ENCODE measurements at places on chromosomes 11 and 22.
A peak's percentile ranks its signal among the peaks of the same experiment; 100 is the strongest.

DNA sequence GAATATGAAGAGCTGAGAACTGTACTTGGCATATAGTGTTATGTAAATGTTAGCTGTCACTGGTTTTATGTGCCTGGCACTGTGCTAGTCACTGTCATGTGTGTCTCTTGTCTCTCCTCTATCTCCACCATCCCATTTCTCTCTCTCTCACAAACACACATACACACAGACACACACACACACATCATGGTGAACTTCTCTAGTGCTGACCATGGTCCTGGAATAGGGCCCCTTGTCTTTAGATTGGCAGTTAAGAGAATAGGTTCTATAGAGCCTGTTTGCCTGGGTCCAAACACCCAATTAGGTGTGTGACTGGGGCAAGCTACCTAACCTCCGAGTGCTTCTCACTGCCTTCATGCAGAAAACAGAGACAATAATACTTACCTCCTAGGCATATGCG lies 109.7 kb upstream of the NARS2 start:
- no peak for DNase-seq

DNA sequence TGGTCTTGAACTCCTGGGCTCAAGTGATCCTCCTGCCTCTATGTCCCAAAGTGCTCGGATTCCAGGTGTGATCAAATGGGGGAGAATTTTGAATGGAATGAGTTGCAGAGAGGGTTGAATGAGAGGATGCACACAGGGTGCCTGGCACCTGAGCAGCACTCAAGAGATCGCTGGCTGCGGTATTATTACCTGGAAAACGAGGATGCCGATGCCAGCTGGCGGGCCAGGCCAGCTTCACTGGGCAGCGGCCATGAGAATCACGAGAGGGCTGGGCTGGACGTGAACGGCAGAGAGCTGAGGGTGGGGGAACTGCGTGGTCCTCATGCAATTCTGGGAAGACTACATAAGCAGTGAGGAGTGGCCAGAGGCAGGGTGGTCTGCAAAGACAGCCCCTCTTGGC lies 2.9 kb downstream of the MGAT3 start:
- DNase-seq, result no peak

- DNase-seq, result no peak
Measured at GRCh38 chr11:1563149-1563638, 8.9 kb downstream of the DUSP8 start.

DNA sequence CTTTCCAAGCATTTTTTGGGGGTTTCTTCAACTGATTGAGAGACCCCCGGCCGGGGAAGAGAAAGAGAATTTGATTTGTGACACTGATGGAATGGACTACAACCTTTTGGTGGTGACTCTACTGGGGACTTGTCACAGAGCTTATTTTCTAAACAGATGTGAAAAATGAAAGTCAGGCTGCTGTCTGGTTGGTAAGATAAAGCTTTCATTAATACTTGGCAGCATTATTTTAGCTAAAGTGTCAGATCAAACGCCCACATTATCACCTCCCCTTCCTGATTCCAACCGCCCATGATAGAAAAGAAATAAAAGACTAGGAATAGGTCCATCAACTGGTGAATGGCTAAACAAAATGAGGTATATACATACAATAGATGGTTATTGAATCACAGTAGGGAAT lies 45.6 kb upstream of the EHF start:
- DNase-seq, result peak; percentile 85

- no peak for DNase-seq
Measured at GRCh38 chr22:44571566-44572413, 73.8 kb upstream of the RTL6 start.

GRCh38 chr11:3120071-3120792 lies 44.9 kb downstream of the OSBPL5 start:
- no peak for DNase-seq

DNA sequence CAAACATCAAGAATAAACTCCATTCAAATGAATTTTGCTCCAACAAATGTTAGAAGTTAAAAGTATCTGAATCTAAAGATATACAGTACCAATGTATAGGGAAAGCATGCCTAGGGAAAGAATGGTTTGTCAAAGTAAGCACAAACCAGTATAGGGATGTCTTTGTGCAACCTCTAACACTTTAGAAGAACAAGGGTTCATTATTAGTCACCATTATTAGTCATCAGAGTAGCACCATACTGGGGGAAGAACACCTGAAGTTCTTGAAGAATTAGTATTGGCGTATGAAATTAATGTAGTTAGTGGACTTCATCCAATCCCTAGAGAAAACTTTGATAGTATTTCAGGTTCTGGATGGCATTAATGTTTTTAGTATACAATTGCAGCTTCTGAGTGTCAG lies 943.7 kb downstream of the METTL15 start:
- DNase-seq, result no peak

GRCh38 chr11:111684251-111684650 lies 81.9 kb downstream of the PPP2R1B start:
- no peak for DNase-seq

GRCh38 chr11:26618441-26618840 lies 46.4 kb upstream of the MUC15 start:
- no peak for DNase-seq

DNA sequence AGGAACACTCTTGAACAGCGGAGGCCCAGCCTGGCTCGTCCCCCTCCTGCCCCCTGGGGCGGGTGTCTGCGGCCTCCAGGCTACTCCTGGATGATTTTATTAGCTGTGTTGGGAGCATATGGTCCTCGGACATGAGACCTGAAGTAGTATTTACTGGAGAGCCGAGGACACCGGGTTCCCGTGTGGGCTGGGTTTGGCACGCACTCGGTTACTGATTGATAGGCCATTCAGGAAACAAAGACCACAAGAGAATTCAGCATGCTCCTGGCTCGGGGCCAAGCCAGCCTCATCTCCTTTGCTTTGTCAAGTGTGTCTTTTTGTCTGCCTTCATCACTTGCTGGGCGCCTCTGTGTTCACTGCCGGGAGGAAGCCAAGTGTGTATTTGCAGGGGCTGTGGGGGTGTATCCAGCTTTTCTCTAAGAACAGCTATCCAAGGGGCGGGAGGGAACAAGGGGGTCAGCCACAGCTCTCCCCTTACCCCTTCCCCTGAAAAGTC lies 9.7 kb downstream of the FXYD2 start:
- peak; percentile 65 for DNase-seq

- DNase-seq, result no peak
Measured at GRCh38 chr11:105937738-105938137, 84.3 kb downstream of the MSANTD4 start.

GRCh38 chr11:28877340-28877739 lies 769.2 kb downstream of the METTL15 start:
- no peak for DNase-seq

DNA sequence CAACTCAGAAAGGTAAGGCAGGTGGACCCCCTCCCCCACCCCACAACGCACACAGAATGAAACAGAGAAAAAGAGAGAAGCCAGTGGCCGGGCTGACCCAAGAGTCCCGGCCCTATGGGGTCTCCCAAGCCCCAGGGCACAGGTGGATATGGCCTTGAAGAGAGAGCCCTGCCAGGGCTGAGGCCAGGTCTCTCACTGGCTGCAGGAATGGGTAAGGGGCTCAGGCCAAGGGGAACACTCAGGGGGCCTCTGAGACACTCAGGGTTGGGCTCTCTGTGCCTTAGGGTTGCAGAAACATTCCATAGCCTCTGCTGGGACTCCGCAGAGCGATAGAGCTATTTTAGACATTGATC lies 98.0 kb downstream of the PDE2A start:
- no peak for DNase-seq

DNA sequence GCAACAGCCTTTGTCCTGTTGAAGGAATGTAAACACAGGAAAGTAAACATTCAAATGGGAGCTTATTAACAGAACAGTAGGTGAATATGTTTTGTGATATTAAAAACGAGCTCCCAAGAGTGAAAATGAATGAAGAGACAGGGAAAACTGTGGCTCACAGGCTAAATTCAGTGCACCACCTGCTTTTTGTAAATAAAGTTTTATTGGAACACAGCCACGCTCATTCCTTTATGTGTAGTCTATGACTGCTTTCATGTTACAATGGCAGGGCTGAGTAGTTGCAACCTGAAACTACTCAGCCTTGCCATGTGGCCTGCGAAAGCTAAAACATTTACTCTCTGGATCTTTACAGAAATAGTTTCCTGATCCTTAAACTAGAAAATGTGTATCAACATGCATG lies 136.9 kb downstream of the MYO18B start:
- DNase-seq, result no peak

DNA sequence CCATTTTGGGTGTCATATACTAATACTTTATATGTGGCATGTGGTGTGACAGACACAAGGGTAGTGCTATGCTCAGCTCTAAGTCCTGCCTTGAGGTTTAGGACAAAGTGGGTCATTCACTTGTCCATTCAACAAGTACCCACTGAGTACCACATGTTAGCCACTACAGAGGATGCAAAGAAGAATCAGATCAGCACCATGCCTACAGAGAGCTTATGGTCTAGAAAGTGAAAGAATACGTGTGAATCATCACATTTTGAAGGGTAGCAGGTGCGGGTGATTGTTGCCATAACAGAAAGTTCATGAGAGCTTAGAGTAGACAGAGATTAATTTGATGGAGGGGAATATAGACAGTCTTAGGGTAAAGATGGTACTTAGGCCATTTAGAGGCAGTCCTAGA lies 18.3 kb downstream of the CLMP start:
- DNase-seq, result no peak

DNA sequence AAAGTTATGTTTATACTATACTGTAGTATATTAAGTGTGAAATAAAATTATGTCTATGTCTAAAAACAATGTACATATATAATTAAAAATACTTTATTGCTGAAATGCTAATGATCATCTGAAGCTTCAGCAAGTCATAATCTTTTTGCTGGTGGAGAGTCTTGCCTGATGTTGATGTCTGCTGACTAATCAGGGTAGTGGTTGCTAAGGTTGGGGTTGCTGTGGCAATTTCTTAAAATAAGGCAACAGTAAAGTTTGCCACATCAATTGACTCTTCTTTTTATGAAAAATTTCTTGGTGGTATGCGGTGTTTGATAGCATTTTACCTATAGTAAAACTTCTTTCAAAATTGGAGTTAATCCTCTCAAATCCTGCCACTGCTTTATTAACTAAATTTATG lies 21.4 kb downstream of the INSC start:
- no peak for DNase-seq

DNA sequence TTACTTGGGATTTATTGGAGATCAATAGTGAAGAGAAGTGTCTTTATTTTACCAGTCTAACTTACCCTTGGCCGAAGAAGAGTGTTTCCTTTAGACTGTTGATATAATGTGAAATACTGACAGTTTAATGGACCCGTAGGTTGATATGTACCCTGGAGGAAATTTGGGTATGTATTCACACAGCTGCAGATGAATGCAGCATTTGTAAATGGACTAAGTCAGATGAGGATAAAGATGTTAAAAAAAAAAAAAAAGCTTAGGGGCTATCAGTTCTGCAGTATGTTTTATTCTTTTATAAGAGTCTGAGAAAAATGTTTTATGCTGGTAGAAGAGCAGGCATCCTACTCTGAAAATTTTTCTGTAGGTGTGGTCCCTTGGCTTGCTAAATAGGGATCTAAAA lies 2.7 kb downstream of the REXO2 start:
- no peak for DNase-seq

DNA sequence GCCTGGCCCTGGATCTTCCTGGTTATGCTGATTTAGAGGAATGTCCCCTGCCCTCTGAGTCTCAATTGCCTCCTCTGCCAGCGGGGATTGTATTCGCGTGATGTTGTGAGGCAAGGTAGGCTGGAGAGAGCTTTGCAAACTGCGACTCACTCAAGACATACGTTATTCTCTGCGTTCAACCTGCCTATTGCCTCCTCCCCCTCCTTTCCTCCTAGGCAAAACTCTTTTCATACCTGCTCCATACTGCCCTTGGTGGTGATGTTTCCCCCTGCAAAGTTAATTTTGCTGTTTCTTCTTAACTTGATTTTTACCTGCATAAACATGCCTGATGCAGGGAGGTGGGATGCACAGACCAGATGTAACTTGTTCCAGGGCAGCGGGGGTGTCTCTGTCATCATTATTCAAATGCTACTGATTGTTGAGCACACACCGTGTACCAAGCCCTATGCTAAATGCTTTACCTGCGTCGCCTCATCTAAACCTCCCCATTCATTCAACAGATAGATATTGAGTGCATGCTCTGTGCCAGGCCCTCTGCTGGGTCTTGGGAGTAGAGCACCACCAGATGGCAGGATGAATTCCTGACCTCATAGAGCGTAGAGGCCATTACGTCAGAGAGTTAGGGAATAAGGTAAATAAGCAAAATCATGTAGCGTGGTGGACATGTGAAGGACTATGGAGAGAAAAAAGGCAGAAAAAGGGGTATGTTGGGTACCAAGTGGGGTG lies 29.0 kb downstream of the SGSM1 start:
- DNase-seq, result peak; percentile 45

- no peak for DNase-seq
Measured at GRCh38 chr22:40597526-40598430, 38.7 kb downstream of the MRTFA start.

GRCh38 chr11:101584655-101585054 lies 848 bp upstream of the TRPC6 start:
- no peak for DNase-seq

DNA sequence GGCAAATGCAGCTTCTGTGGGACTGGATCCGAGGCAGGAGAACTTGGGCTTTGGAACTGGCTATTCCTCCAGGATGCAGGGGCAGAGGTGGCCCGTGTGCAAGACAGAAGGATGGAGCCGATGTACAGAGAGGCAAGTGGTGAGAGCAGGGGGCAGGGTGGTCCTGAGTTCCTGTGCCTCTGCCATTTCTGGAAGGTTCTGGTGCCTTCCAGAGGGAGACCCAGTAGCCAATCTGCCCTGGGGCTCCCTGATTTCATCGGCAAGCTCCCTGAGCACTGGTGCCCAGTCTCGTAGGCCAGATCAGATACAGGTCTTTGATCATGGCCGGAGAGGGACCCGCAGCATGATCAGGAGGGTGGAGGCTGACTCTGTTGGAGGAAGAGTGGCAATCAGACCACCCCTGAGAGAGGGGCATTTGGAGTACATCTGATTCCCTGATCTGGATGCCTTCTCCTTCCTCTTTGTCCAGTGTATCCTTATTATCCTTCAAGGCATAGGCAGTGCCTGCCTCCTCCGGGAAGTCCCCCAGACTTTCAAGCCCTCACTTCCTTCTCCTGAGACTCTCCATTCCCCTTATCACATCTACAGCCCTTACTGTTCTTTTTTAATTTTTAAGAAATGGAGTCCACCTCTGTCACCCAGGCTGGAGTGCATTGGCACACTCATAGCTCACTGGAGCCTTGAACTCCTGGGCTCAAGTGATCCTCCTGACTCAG lies 9.7 kb downstream of the MRGPRD start:
- DNase-seq, result no peak

DNA sequence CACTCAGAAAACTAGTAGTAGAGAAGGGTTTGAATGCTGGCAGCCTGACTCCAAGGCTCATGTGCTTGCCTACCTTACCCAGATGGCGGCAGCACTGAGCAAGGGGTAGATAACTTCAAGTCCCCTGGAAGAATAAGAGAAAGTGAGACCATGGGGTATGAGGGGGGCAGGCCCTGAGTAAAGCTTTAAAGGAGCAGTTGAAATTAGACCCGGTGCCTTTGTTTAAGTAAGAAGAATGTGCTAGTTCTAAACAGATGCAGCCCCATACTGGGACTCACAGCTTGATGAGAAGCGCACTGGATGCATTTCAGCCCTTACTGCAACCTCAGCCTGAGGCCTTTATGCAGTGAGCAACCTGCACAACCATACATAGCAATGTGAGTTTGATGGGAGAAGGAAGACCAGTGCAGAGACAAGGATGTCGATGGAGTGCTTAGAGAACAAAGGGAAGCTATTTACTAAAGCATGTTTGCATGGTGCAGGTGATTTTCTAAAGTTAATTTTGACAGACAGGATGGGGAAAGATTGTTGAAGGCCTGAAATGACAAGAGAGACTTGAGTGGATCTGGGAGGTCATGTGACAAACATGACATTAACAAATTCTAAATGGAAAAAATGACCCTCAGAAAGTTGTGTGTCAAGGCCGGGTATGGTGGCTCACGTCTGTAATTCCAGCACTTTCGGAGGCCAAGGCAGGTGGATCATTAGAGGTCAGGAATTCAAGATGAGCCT lies 27.1 kb upstream of the TMA7B start:
- peak; percentile 86 for DNase-seq

Measured in hematopoietic multipotent progenitor cell treated with erythropoietin and hydrocortisone succinate and interleukin-3 and kit ligand, for 8 days (in vitro differentiated cells).